Epithelial cell of alveolus of lung (primary cell): ENCODE measurements at places on chromosomes 7 and 10. TPM values are rescaled to one million over a fixed set of nuclear protein-coding genes. Genes with fewer than 3 reads are reported as not detected.

INTS15 gene
- 19.0 and 23.3 TPM in 2 replicates for total RNA-seq

DNAJC9 gene
- 11.3 and 30.8 TPM in 2 replicates for total RNA-seq

RPP30 gene
- total RNA-seq = 23.5 and 39.3 TPM in 2 replicates

CLIP2 gene
- total RNA-seq = 35.5 and 36.1 TPM in 2 replicates

PLPP4 gene
- total RNA-seq = 4.3 TPM in 1 of 2 replicates, not detected in the other

SPDYE2 gene
- total RNA-seq = not detected in 2 replicates

KAT6B gene
- total RNA-seq = 10.0 and 59.2 TPM in 2 replicates

KLF6 gene
- total RNA-seq = 38.5 and 53.0 TPM in 2 replicates

ABCB4 gene
- 2.4 and 2.5 TPM in 2 replicates for total RNA-seq

PRLHR gene
- not detected in 2 replicates for total RNA-seq

ARMC3 gene
- not detected in 2 replicates for total RNA-seq

SAMD9L gene
- 1.0 and 6.6 TPM in 2 replicates for total RNA-seq

GFRA1 gene
- 3.9 and 5.2 TPM in 2 replicates for total RNA-seq

BEND7 gene
- total RNA-seq = 3.2 and 4.4 TPM in 2 replicates

CH25H gene
- 0.32 and 4.7 TPM in 2 replicates for total RNA-seq

ELMO1 gene
- 0.52 and 2.3 TPM in 2 replicates for total RNA-seq

AKR1C4 gene
- total RNA-seq = not detected in 2 replicates

HTR5A gene
- not detected in 2 replicates for total RNA-seq

FXYD4 gene
- total RNA-seq = not detected in 2 replicates

HOXA10 gene
- total RNA-seq = not detected in 2 replicates

PCLO gene
- total RNA-seq = 0.78 and 0.96 TPM in 2 replicates

SPOCK2 gene
- 0.26 and 3.0 TPM in 2 replicates for total RNA-seq

CLCN1 gene
- total RNA-seq = 0.13 TPM in 1 of 2 replicates, not detected in the other

KNDC1 gene
- total RNA-seq = 0.80 TPM in 1 of 2 replicates, not detected in the other

SPDYE1 gene
- total RNA-seq = not detected in 2 replicates

ATXN7L1 gene
- 2.6 and 5.3 TPM in 2 replicates for total RNA-seq

PARD3 gene
- total RNA-seq = 25.7 and 34.7 TPM in 2 replicates
